ENCODE measurements at places on chromosomes 4 and X.
A peak's percentile ranks its signal among the peaks of the same experiment; 100 is the strongest.

- no peak for DNase-seq
Measured at GRCh38 chr4:151718984-151719955, 41.5 kb downstream of the GATB start.

- DNase-seq: no peak
Measured at GRCh38 chr4:8536467-8536866, 43.7 kb upstream of the GPR78 start.

DNA sequence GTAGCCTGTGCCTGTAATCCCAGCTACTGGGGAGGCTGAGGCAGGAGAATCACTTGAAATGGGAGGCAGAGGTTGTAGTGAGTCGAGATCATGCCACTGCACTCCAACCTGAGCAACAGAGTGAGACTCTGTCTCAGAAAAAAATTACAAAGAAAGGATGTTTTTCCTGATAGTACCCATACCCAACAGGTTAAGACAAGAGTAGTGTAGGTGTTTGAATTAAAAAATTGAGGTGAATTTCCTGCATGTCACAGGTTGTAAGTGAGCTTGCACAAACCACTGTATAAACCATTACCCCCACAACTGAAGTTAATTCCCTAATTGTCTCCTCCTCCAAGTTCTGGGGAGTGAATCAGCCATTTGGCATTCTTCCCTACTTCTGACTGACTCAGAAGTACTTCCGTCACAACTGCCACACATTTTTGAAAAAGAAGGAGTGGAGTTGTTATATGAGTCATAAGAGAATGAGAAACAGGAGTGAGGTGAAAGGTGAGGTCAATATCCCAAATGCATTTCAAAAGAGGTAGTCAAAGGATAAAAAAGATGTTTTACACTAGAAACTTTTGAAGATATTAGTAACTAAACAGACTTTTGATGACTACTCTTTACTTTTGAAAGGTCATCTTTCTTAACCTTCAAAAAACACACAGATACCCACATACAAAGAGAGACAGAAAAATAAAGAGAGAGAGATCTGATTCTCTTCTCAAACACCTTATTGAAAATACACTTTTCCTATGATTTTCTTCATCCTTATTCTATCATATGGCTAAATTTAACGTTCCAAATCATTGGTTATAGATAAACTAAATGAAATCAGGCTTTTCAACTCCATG is 134.5 kb downstream of the BTC start:
- DNase-seq: peak; percentile 84

DNA sequence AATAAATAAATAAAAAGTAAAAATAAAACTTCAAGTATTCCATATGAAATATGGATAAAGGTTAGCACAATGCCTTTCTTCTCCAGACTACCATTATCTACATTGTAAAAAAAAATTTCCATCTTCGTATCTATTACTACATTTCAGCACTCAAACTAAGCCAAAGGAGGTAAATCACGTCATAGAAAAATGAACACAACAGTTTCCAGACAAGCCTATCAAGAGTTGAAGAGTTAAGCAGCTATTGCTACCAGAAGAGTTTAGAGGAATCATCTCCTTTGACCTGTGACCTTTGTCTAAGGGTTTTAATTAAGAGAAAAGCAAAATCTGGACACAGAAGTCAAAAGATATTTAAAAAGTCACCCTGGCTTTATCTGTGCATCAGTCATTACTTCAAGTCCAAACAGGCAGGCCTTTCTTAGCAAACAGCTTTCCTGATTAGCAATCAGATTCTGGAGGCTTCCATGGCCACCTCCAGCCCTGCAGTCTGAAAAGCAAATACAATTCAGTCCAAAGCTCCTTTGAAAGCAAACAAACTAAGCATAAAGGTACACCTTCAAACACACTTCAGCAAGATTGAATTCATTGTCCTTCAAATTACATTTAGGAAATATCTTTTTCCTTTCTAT is 82.2 kb downstream of the APBB2 start:
- DNase-seq: no peak
